ENCODE measurements at places on chromosomes 5 and 9.

- no peak for DNase-seq
These were observed 59.7 kb upstream of the SUSD1 start for GRCh38 chr9:112234779-112235178.

DNA sequence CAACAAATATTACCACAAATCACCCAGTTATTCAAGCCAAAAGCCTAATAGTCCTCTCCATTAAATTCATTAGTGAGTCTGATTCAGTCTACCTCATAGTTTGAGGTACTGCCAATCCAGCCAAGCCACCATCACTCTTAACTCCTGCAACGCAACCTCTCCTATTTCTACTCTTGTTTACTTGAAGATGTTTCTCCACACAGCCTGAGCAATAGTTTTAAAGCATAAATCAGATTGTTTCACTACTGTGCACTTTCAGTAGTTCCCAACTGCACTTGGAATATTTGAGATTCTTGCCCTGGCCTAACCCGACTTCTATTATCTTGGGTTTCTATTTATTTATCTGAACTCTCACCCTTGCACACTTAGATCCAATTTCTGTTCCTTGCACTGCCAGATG lies 85.5 kb downstream of the YIPF5 start:
- DNase-seq, result no peak

DNA sequence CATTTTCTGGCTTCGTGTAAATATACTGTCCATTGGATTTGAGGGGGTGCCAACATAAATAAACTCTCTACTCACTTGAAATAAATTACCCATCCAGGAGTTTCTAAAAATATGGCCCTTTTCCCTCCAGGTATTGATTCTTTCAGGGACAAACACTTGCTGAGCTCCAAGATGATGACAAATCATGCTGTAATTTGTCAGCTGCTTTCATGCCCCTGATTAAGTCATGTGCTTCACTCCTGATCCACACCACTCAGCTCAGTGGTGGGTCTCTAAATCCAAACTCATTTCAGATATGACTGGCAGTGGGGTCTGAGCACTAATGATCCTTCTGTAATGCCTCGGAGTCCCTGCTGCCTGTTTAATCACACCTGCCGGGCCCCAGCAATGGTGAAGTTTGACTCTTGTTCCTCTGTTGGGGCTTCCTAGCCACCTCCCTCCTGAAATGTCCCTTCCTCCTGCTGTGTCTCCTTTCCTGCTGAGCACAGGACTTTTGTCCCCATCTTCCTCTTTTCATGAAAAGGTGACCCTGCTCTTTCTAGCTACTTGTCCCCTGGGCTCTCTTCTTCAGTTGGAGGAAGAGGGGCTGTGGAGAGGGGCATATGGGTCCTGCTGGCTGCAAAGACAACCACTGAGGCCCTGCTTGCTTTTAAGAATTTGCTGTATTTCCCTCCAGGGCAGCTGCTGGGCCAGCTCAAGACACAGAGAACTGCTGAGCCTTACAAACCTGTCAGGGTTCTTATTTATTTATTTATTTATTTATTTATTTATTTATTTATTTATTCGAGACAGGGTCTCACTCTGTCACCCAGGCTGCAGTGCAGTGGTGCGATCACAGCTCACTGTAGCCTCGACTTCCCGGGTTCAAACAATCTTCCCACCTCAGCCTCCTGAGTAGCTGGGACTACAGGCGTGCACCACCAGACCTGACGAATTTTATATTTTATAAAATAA lies 200.0 kb downstream of the ATP10B start:
- DNase-seq, result no peak

DNA sequence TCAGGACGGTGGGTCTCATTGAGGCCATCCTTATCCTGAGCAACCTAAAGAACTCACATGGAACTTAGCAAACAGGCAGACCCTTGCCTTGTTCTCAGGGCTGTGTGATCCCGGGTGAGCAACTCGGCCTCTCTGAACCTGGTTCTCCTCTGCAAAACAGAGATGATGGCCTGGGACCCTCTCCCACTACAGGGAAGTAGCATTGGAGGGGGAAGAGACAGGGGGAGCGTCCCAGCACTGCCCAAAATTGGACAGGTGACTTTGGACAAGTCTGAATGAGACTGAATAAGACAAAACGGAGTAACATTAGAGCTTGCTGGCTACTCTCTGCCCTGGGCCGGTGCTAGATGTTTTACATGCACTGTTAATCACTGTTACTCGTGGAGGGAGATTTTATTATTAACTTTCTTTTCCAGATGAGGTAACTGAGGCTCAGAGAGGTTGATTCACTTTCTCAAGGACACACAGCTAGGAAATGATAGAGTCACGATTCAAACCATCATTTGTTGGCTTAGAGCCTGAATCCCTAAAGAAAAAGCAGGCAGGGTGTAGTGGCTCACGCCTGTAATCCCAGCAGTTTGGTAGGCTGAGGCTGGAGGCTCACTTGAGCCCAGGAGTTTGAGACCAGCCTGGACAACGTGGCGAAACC lies 136.4 kb downstream of the C9orf50 start:
- no peak for DNase-seq

GRCh38 chr5:180142021-180142765 lies 66.8 kb downstream of the RASGEF1C start:
- DNase-seq, result no peak

DNA sequence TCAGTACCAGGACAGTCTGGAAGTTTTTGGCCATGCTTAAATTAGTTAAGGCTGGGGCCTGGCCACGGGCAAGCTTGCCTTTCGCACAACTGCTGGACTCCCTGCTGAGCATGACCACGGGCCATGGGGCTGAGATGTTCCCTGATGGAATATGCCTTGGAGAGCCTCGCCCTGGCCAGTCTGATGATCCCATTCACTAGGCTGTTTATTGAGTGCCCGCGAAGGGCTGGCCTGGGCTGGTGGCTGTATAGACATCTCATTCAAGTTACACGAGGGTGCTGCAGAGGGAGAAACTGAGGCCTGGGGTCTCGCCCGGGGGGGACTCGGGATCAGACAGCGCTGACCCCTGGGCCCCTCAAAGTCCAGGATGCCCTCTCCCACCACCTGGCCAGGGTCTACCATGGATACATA lies 7.8 kb upstream of the RXRA start:
- DNase-seq, result no peak

GRCh38 chr5:133793756-133794465 lies 174.5 kb downstream of the C5orf15 start:
- no peak for DNase-seq

GRCh38 chr5:173538654-173539053 lies 77.8 kb downstream of the BOD1 start:
- DNase-seq, result no peak

DNA sequence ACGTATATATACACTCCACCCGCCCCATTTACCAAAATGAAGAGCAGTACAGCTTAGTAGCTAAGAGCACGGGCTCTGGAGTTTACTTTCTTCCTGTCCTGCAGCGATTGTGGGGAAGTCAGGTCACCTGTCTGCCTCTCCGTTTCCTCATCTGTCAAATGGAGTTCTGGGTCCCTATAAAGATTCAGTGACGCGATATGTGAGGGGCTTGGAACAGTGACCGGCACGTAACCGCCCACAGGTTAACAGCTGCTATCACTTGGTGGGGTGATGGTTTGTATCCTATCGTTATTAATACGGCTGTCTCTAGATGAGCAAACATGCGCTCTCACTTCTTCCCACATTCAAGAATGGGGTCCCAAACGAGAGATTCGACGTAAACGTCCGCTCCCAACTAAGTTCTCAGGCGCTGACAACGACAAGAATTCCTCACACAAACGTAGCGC lies 426 bp downstream of the FAM114A2 start:
- DNase-seq, result peak; percentile 5

- no peak for DNase-seq
These were observed 45.7 kb downstream of the BNC2 start for GRCh38 chr9:16824545-16825330.

- no peak for DNase-seq
These were observed 253.5 kb upstream of the ATP10B start for GRCh38 chr5:161105525-161105924.

- no peak for DNase-seq
These were observed 64.0 kb upstream of the PPP1R26 start for GRCh38 chr9:135415586-135415985.

GRCh38 chr9:124182741-124183140 lies 75.0 kb upstream of the NEK6 start:
- no peak for DNase-seq

DNA sequence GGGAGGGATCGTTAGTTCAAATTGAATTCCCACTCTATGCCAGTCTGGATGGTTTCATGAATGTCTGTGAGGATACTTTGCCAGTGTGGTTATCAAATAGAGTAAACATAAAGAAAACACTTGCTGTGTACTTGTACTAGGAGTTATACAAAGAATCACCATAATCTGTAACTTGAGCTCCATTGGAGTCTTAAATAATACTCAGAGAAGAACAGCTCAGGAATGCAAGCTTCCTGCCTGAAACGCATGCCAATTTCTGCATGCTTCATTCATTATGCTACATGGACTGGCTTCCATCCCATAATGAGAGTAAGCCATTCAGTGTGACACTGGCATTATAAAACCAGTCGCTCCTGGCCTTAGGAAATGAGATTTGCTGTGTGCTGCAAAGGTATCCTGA lies 351.4 kb downstream of the SEMA5A start:
- DNase-seq, result no peak

DNA sequence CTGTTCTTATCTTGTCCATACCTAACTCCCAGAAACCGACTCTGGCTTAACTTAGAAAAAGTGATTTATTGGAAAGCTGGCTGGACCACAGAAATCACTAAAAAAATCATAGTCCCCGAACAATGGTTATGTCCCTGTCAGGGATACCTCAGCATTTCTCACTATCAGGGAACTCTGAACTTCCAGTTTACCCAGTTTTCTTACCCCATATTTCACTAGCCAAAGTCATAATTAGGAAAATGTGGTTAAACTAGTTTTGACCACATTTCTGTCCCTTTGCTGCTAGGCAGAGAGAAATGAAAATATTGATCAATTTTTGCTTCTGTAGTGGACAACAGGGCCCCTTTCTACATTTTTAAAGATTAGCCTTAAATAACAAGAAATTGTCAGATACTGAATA lies 38.2 kb downstream of the ST8SIA4 start:
- no peak for DNase-seq

GRCh38 chr5:177303121-177303924 lies at the start of the genes PRELID1 and RAB24:
Gene PRELID1, plus strand, starts transcription at chr5:177303799. Its CDS starts 187 bp downstream, at chr5:177303986.
Gene RAB24, minus strand, starts transcription at chr5:177303719. Its CDS starts 431 bp downstream, at chr5:177303288.
- DNase-seq, result peak; percentile 78

DNA sequence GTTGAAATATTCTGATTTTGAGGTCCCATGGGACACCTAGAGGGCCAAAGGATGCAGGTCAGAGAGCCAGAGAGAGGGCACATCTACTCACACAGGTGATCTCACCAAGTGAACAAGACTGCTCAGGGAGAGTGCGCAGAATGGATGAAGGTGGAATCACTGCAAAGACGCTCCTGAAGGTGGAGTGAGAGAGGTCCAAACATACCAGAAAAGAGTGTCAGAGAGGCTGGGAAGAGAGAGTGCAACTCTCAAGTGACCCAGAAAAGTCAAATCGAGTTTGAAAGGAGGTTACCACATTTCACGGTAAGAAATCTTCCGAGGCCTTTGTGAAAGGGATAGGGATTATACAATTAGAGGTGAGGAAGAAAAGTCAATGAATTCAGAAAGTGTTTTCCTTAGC lies 173.4 kb downstream of the EPB41L4A start:
- no peak for DNase-seq

DNA sequence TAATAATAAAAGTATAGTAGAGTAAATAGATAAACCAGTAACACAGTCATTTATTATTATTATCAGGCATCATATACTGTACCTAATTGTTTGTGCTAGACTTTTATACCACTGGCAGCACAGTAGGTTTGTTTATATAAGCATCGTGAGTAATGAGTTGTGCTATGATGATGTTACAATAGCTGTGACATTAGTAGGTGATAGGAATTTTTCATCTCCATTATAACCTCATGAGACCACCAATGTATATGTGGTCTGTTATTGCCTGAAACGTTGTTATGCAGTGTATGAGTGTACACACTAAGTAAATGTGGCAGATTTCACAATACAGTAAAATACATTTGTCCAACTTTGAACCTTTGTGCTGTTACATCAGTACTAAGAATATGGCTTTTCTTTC lies 72.7 kb upstream of the SPATA31D4 start:
- no peak for DNase-seq

DNA sequence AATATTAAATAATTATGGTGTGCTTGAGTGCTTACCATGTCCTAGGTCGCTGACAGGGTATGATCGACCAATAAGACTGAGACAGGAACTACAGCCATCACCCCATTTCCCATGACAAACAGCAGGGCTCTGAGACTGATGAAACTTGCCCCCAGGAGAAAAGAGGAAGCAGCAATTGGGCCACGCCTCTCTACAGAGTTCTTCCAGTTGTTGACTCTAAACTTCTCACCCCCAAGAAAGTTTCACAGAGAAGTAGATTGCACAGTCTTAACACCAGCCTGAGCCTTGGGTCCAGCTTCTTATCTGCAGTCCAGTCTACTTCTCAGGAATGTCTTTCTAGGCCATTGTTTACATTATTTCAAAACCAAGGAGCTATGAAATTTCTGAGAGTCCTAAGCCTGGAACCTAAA lies 182.2 kb upstream of the ANKRD55 start:
- DNase-seq, result no peak

GRCh38 chr5:95086927-95087815 lies 197.7 kb downstream of the MCTP1 start:
- no peak for DNase-seq

GRCh38 chr5:156587012-156587411 lies 260.0 kb downstream of the SGCD start:
- DNase-seq, result no peak

DNA sequence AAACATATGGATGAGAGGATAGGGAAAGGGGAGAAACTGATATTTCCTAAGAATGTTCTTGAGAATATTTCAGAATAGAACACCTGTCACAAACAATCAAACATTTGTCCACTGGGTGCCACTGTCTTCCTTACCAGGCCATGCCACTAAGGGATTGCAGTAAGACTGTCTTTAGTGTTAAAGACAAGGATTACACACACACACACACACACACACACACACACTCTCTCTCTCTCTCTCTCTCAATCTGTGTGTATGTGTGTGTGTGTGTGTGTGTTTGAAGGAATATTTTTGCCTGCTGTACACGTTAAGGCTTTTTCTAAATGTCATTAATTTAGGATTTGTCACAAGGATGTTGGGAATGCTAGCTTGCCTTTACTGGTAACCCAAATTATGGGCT lies 54.4 kb downstream of the CCDC192 start:
- DNase-seq, result peak; percentile 10

- no peak for DNase-seq
These were observed 698.8 kb downstream of the CDH9 start for GRCh38 chr5:26339576-26339975.
